ENCODE measurements at places on chromosomes 7 and 10.

GRCh38 chr10:117002206-117002605, 2.8 kb downstream of the SHTN1 start:
- DNase-seq = no peak

DNA sequence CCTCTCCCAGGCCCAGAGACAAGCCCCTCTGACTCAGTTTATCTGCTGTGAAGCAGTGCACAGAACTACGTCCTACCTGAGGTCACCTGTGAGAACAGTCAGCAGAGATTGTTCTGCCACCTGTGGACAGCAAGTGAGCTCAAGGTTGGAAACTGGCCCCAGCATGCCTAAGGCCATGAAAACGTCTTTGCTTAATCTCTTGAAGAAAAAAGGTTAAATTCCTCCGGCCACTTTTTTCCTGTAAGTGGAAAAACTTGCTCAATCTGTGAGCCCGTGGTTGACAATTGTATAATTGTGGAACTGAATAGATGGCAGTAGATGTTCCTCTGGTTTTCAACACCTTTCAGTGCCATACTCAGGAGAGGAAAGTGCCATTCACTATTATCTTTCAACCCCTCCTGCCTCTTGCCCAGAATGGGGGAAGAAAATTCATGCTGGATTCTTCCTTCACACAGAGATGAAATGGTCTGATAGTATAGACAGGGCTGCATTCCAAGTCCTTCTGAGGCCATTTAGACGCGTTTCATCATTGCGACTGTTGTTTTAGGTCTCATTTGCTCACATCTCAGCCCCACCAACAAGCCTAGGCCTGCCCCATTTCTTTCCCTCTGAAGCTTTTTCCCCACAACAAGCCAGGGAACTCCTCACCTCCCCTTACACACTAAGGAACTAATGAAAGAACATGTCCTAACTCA, 292.9 kb downstream of the FZD1 start:
- DNase-seq = no peak

- no peak for DNase-seq
Observed at GRCh38 chr7:139737221-139738100, 40.3 kb downstream of the HIPK2 start.

DNA sequence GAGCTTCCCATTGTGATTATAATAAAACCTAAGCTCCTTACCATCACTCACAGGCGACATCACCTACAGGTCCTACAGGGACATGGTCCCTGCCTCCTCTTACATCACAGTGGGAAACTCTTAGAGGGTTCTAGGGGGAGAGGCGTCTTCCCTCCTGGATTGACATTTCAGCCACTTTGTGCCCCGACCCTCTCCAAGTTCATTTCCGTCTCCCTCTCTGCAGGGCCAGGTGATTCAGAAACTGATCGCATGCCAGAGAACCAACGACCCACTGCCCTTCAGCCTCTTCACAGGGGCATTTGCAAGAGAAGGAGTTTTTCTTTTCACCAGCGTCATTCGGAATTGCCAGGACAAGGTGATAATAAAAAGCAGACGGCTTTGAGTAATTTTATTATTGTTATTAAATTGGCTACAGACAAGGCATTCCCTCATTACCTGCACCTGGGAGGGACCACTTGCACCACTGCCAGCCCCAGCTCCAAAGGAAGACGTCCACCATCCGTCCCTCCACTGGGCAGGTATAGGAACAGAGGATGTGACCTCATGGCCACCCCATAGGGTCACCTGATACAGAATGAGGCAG, 85.8 kb upstream of the CUX1 start:
- no peak for DNase-seq

DNA sequence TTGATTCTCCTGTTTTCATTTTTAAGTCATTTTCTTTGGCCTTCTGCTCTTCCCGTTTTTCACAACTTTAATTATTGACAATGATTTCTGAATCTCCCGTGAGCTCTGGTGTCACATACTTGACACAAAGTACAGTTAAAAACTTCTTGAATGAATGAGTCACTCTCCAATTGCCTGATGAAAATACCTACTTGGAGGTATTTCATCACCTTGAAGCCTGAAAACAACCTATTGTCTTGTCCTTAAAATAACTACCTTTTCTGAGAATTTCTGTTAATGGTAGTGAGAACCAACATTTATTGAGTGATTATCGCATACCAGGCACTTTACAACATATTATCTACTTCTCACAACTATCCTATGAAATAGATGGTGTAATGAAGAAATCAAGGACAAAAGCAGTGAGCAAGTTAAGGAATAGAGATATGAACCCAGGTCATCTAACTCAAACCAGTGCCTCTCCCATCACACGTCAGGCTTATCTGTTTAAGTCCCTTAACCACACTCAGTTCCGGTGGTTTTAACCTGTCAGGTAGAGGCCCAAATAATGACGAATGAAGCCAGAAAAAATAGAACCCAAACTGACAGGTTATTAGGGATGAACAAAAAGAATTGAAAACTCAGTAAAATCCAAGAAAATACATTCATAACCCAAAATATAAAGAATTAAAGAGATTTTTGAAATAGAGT, 11.6 kb downstream of the BET1 start:
- DNase-seq = no peak

- DNase-seq = no peak
Observed at GRCh38 chr7:111558991-111559390, 3.3 kb downstream of the IMMP2L start.

- DNase-seq = no peak
Observed at GRCh38 chr7:30165590-30165989, 30.8 kb downstream of the MTURN start.

DNA sequence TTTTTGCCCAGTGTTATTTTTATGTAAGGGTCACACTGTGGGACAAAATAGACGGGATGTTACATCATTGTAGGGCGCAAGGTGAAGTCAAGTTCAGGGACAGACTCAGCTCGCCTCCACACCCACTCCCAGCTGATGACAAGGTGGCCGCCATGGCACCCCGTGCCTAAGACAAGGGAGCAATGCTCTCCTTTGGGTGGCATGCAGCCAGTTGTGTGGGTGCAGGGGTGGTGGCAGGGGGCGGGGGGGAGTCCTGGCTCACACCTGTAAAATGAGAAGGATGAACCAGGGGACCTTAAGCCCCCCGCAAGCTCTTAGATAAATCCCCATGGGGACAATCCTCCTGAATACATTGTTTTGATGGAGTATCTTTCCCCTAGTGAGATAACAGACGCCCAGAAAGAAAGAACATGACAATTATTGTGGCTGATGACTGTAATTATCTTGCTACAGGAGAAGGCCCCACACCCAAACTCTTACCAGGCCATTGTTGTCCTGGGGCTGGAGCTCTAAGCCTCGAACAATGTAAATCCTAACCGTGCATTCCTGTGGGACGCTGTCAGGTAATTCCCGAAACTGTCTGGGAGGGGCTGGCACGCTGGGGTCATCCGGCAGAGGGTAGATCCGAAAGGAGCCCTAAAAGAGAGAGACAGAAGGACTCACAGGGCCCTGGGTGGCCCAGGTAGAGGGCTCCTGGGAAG, 148.7 kb downstream of the MYOF start:
- no peak for DNase-seq

DNA sequence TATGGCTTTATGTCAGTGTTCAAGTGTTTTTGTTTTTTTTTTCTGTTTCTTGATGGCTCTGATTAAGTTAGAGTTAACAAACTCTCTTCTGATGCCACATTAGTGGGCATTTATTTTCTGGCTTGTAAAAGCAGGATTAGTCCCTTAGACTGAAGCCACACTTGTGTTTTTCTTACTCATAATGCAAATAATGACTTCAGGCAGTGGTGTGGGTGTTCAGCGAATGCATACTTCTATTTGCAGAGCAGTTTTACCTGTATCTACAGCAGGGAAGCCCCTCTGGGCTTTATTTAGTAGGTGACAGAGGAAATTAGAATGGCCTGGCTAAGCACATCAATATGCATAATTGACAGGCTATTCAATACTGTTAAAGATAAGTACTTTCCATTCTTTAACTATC, 79.9 kb downstream of the CNNM2 start:
- no peak for DNase-seq

GRCh38 chr10:22742678-22743077, 28.3 kb upstream of the PIP4K2A start:
- peak; percentile 28 for DNase-seq

DNA sequence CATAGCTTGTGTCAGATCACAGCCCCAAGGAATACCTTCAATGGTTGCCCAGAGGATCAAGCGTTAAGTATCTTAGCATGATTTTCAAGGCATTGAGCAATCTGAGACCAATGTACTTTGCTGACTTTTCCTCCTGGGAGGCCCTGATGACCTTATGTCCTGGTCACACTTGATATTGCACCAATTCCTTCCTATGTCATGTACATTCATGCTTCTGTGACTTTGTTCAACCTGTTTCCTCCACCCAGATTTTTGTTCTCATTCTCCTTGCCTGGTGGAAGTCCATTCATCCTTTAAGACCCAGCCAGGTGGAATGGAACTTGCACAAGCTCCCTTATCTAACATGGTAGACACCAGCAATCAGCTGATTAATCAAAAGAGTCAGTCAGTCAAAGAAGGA, 160.8 kb downstream of the PFKFB3 start:
- no peak for DNase-seq

DNA sequence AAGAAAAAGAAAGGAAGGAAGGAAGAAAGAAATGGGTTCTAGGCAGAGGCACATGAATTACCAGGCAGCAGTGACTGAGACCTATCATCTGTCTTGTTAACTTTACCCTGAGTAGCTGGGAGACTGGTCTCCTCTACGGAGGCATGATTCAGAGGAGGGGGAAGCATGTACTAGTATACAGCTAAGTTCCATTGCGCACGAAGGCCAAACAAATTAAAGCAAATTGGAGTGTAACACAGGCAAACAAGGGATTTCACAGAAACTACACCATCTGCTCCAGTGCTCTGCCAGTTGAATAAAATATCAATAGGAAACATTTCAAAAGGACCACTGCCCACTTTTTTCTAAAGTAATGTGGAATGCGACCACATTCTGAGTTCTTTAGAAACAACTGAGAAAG, 65.9 kb upstream of the RSU1 start:
- no peak for DNase-seq

DNA sequence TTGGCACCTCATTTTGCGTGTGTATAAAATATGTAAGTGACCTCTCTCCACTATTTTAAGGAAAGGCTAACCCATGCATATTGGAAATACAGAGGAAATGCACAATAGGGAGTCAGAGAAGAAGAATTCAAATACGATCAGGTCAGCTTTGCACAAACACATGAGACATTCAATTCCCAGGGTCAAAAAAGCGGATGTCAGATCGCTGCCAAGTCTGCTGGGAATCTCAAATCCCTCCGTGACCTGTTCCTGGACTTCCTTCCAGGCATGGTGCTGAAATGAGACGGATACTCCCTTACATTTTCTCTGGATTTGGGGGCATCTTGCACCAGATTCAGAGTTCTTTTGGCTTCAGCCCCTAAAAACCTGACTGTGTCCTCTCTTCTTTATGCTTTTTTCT, 91.9 kb upstream of the PRKCQ start:
- DNase-seq = no peak

DNA sequence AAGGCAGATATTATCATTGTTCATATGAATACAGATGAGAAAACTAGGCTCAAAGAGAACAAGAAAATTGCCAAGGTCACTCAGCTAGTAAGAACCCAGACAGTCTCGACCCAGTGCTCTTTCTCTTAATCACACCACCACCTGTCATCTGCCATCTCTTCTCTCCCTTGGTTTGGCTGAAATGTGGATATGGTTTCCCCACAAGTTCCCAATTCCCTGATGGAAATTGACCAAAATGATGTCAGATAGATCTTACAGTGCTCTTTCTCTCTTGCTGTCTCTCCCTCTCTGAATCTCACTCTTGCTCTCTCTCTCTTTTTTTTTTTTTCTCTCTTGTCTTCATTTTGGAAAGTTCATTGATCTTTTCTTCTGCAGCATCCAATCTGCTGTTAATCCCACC, 9.1 kb downstream of the C10orf90 start:
- no peak for DNase-seq

- DNase-seq = no peak
Observed at GRCh38 chr10:6242089-6242488, 39.4 kb downstream of the PFKFB3 start.

- peak; percentile 70 for DNase-seq
Observed at GRCh38 chr7:143499246-143499645, 21.6 kb downstream of the TAS2R41 start.

GRCh38 chr7:85593355-85593754, 406.5 kb upstream of the SEMA3D start:
- no peak for DNase-seq

- DNase-seq = no peak
Observed at GRCh38 chr10:87079106-87079836, 15.4 kb downstream of the GLUD1 start.

DNA sequence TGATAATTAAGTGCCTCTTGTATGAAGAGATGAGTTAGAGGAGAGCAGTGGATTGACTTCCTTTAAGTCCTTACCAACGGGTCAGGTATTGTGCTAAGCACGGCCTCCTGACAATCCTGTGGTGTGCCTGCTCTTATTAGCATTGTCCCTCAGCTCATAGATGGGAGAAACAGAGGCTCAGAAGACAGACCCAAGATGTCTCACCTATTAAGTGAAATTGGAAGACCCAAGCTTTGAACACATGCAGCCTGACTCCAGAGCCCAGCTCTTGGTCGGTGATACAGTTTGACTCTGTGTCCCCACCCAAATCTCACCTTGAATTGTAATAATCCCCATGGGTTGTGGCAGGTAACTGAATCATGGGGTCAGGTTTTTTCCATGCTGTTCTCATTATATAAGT, 53.8 kb downstream of the CCDC3 start:
- no peak for DNase-seq

DNA sequence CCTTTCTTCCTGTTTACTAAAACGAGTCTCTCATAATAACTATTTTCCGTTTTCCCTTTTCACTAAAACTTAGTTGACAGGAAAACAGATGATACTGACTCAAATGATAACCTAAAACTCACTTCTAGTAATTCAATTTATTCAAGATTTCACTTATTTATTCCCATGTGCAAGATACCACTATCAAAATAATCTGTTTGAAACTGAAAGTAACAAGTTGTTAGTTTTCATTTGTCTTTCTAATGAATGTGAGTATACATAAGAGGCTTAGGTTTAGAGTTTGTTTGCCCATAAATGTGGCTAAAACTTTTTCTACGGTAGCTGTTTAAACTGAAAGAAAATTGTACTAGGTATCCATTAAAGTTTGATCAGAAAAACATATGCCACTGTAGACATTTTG, 314.9 kb upstream of the STEAP1 start:
- DNase-seq = peak; percentile 1
